Stimulated activated CD8-positive, alpha-beta memory T cell treated with anti-CD3 and anti-CD28 coated beads, Interleukin-4, amount 100 ng/mL, for 1 hour (primary cell): ENCODE measurements at places on chromosomes 2 and 18.

DNA sequence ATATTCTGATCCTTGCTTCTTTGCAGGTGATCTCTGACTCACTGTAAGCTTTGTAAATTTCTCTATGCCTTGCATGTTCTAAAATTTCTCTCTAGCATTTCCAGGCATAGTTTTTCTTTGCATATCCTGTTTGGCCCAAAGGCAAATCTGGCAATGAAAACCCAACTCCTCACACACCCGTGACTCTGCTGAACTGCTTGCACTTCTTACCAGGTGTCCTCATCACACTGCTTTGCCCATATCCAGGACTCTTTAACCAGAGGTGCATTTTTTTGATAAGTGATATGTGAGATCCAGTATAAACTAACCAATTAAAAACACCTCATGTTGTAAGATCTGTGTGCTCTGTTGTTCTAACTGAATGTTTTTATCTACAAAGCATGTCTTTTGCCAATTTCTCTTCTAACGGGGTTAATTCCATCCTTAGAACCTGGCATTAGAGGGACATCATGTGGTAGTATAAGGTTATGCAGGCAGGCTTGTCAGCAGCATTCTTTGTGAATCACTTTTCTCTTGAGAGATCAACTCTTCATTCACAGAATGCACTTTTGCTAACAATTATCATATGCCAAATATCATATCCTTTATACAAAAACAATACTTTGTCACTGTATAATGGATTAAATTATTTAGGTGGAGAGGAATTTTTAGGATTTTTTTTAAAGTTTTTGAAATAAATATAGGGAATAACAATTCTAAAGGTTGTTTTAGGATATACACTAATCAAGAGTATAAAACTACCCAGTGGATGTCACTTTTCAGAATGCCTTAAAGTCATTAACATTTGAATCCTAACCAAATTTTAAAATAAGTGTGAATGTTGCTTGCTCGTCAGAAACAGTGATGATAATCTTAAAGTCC, 20.8 kb upstream of the TMX3 start:
- DNase-seq = no peak

GRCh38 chr2:88139203-88139702, 11.4 kb upstream of the FABP1 start:
- DNase-seq = no peak

DNA sequence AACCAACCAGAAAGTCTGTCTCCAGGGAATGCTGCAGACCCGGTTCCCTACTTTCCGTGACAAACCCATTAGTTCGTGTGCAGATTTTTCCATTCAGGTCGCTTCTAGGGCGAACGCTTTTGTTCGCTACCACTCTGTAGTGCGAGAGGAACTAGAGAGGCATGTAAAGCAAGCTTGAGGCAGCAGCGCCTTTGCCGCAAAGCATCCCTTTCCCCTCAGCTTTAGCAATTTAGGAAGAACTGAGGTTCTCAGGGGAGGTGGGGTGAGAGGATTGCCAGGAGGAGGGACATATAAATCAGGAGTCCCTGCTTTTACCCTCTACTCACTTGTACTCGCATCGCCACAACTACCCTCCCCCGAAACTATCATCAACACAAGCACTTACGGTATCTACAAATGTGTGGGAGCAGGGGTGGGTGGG, 748 bp upstream of the ZNF804A start:
- DNase-seq = no peak

DNA sequence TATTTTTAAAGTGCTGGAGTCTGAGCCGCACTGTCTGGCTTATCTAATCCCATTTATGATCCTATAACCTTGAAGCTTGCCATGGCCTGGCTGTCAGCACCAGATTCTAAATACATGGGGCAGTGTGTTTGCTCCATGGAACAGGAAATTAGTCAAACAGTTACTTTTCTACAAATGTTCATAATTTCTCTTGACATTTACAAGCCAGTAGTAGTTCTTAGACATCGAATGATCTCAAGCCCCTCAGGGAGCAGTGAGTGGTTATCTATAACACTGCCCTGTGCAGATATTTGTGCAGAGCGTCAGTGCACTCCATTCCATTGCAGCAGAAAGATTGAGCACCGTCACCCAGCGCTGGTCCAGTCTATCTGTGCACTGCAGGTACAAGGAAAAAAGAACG, 205.2 kb downstream of the AGPS start:
- DNase-seq = no peak

GRCh38 chr2:233690444-233690843, 2.2 kb upstream of the UGT1A6 start:
- DNase-seq = no peak

- DNase-seq = no peak
Measured at GRCh38 chr2:160509016-160509415, 15.4 kb upstream of the RBMS1 start.

DNA sequence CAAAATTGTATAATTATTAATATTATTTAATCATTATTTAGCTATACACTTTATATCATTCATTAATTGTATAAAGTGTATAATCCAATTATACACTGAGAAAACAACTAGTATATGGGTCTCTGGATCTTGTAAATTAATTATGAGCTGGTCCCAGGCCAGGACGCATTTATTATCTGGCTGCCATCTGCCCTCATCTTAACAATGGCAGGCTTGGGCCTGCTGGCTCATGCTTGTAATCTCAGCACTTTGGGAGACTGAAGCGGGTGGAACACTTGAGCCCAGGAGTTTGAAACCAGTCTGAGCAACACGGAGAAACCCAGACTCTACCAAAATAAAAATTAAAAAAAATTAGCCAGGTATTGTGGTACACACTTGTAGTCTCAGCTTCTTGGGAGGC, 502.2 kb upstream of the NRXN1 start:
- no peak for DNase-seq

- no peak for DNase-seq
Measured at GRCh38 chr2:182422864-182423263, 4.0 kb downstream of the PDE1A start.

DNA sequence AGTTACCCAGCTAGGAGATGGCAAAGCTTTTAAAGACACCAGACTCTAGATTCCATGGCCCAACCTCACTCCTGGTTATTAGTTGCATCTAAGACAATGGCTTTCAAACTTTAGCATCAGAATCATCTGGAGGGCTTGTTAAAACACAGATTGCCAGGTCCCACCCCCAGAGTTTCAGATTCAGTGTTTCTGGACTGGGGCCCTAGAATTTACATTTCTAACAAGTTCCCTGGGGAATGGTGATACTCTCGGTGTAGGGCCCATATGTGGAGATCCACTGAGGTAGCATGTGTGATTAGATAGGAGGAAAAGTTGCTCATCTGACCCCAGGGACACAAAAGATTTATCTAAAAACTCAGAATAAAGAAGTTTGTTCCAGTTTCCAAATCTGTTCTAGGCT, 14.5 kb upstream of the TTR start:
- no peak for DNase-seq

- no peak for DNase-seq
Measured at GRCh38 chr18:59941331-59941730, 41.5 kb downstream of the PMAIP1 start.
